Prostate gland (tissue), 2 donors: ENCODE measurements at places on chromosomes 12 and 14. TPM values are rescaled to one million over a fixed set of nuclear protein-coding genes. Genes with fewer than 3 reads are reported as not detected.

Gene RD3L
- not detected for total RNA-seq

Gene PHETA1
- 11.5 TPM for total RNA-seq

Gene GSKIP
- 10.7 TPM for total RNA-seq

Gene TTC9
- total RNA-seq: 3.2 TPM

Gene HOXC11
- not detected for total RNA-seq

Gene DAO
- total RNA-seq: not detected

Gene CHD8
- 67.0 TPM for total RNA-seq

Gene PRH1
- total RNA-seq: 64.4 TPM

Gene BRMS1L
- total RNA-seq: 5.2 TPM

Gene SLC8B1
- total RNA-seq: 23.1 TPM

Gene CD27
- 2.5 TPM for total RNA-seq

Gene RERG
- total RNA-seq: 13.3 TPM

Gene LETMD1
- total RNA-seq: 63.6 TPM

Gene CIROP
- not detected for total RNA-seq

Gene PKP2
- 35.2 TPM for total RNA-seq

Gene OAS3
- total RNA-seq: 8.7 TPM

Gene SRRM4
- 0.05 TPM for total RNA-seq

Gene DNAI7
- total RNA-seq: 1.5 TPM

Gene COX8C
- total RNA-seq: not detected
